Substantia nigra (tissue), 51 donors: ENCODE measurements at places on chromosomes 5 and 9.
A peak's percentile ranks its signal among the peaks of the same experiment; 100 is the strongest.

GRCh38 chr9:1522219-1522767 lies 472.1 kb downstream of the DMRT2 start:
- no peak for DNase-seq

- DNase-seq, result no peak
Measured at GRCh38 chr9:130426883-130427282, 17.9 kb upstream of the ASS1 start.

GRCh38 chr9:36063804-36064447 lies 27.2 kb downstream of the RECK start:
- DNase-seq, result no peak

DNA sequence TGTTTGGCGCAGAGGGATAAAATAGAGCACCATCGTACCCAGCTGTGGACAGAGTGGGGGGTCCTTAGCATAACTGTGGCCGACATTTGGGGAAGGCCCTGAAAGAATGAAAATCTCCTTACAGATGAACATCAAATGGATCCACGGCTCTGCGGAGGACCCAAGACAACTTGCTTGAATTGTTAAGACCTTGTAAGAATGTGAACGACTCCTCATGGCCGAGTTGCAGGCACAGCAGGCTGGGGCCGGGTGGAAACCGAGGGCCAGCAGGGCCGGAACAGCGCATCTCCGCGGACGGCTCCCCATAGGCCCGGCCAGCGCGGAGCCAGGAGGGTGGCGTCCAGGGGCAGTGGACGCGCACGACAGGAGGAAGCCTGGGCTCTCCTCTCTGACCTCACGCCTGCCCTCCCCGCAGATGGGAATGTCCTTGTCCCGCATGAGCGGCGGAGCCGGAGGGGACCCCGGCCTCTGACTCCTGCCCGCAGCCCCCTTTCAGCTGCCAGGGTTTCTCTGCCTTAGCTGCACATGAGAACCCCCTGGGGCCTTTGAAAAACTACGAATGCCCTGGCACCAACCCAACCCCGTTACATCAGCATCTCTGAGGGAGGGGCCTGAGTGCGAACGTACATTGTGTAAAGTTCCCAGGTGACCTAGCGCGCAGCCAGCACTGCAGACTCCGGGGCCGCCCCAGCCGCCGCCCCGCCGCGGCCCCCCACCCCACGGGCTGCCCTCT lies 36.2 kb upstream of the PTCH1 start:
- DNase-seq, result peak; percentile 11

GRCh38 chr5:107402434-107403227 lies 268.1 kb downstream of the EFNA5 start:
- DNase-seq, result no peak

DNA sequence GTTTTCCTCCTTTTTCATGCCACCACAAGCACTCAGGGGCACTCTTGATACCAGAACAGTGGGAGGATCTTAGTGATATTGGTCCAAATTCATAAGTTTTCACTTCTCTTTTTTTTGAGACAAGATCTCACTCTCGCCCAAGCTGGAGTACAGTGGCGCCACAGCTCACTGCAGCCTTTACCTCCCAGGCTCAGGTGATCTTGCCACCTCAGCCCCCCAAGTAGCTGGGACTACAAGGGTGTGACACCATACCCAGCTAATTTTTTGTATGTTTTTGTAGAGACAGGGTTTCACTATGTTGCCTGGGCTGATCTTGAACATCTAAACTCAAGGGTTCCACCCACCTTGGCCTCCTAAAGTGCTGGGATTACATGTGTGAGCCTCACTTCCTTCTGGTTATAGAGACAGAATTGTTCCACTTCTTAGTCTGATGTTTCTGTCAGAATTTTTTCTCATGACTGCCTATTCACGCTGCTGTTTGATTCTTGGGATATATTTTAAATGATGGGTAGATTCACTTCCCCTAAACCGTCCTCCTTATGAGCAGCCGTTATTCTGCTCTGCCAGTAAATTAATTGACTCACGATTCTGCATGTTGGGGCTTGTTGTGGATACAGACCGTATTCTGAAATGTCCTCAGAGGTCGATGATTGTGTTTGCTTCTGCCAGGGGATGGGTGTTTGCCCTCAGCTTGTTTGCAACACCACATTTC lies 30.8 kb downstream of the MTAP start:
- no peak for DNase-seq

DNA sequence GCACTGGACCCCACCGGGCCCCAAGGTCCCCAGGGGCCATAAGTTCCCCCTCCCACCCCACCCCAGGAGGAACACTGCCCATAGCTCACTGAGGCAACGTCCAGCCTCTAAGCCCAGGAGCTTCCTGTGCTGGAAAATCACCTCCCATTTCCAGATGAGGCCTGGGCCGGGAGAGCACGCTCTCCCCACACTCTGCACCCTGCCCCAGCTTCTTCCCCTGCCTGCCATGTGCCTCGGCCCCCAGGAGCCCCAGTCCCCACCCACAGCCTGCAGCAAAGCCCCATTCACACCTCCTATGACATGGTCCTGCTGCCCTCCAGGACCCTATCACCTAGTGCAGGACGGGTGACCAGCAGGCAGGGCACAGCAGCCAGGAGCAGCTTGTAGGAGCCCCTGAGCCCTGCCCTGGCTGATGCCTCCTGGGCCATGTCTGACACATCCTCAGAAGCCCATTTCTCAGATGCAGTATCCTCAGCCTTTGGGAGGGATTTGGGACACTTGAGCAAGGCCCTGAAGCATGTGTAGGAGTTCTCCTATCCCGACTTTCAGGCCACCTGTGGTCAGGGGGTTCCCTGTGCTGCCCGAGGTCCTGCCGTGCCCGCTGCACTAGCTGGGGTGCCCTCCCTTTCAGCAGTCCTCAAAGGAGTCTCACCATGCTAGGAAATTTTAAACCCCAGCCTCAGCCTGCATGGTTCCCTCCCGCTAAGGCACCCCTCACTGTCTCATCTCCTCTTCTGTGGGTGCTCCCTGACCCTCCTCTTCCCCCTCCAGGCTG lies 119.4 kb upstream of the FOXD4L5 start:
- DNase-seq, result no peak

- DNase-seq, result no peak
Measured at GRCh38 chr9:99488131-99489059, 266.3 kb downstream of the SEC61B start.

GRCh38 chr5:112025757-112026156 lies 268.8 kb upstream of the NREP start:
- no peak for DNase-seq

DNA sequence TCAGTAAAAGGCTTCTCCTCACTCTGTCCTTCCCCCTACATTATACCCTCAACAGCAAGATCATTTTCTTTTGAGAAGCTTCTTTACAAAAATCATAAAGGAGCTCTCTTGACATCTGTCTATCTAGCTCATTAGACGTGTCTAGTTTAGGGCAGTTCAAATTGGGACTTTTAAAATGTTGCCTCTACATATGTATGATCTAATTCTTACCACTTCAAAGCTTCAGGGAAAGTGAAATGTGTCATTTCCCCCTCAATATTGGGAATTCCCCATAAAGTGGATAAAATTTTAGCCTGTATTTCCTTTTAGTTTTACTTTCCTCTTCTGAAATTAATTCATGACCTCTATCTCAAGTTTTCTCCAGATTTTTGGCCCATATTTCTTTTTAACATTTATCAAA lies 323.7 kb downstream of the ARRDC3 start:
- DNase-seq, result no peak

GRCh38 chr9:121963528-121963995 lies 129.5 kb downstream of the TTLL11 start:
- DNase-seq, result no peak

DNA sequence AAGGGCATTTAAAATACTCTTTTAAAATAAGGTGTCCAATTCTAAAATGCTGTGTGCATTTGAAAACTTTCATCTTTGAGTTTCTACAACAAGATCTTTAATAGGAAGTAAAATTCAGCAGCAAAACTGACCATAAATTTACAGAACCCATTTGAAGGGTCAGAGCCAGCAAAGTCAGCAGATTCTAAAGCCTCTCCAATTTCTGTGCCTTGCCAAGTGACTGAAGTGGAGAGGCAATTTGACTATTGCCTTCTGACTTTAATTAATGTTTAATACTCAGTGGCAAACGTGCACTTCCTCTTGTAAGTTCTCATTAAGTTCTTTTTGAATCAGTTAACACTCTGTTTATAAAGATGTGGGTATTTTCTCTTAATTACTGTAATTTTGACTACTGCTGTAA lies 155.2 kb downstream of the BAAT start:
- DNase-seq, result no peak

- no peak for DNase-seq
Measured at GRCh38 chr5:56207537-56207936, 25.6 kb downstream of the ANKRD55 start.

DNA sequence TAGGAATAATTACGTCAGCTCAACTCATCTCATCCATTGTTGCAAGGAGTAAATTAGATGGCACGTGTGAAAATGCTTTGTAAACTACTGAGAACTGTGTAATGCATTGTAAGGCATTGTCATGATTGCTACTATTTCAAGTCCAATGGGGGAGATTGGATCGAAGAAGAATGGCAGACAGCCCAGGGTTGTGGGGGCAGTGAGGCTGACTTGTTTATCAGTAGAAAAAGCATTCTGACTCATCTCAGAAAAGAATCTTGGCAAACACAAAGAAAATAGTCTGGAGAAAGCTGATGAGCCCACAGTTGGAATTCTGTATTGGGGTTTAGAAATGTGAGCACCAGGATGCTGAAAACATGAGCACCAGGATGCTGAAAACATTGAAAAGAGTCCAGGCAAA lies 28.0 kb upstream of the DAP start:
- no peak for DNase-seq

- DNase-seq, result peak; percentile 92
Measured at GRCh38 chr5:177351392-177352329, at the start of gene LMAN2. TSS of gene LMAN2 (minus strand) at chr5:177351668. CDS start at chr5:177351647, 21 bp downstream.

DNA sequence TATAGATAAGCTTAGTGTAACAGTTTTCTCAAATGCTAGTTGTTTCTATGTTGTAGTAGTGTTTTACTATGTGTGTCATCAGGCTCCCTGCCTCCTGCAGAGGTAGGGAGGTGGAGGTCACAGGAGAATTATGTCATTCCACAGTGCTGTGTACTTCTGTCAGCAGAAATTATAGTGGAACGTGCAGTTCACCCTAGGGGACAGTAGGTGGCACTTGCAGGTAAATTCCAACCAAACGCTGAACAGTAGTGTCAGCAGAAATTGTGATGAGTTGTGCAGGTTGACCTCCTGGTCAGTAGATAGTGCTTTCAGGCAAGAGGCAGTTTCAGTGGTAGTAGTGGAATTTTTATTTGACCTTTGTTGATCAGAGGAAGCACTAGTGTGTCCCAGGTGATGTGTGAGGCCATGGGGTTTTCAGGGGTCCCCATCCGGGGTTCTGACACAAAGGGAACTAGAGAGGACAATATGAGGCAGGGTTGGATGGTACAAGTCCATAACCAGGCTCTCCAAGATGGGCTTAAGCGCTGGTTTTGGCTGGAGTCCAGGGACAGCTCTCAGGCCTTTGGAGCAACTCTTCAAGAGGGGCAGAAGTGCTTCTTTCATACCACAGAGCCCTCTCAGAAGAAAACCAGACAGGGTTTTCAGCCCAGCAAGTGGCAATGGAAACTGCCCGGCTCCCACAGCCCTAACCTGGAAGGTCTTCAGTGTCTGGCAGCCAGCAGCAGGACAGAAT lies 402.9 kb downstream of the CYLC2 start:
- DNase-seq, result no peak

- no peak for DNase-seq
Measured at GRCh38 chr9:74556685-74557084, 59.5 kb downstream of the RORB start.

GRCh38 chr9:121861501-121862180 lies 210.2 kb downstream of the DAB2IP start:
- peak; percentile 16 for DNase-seq

DNA sequence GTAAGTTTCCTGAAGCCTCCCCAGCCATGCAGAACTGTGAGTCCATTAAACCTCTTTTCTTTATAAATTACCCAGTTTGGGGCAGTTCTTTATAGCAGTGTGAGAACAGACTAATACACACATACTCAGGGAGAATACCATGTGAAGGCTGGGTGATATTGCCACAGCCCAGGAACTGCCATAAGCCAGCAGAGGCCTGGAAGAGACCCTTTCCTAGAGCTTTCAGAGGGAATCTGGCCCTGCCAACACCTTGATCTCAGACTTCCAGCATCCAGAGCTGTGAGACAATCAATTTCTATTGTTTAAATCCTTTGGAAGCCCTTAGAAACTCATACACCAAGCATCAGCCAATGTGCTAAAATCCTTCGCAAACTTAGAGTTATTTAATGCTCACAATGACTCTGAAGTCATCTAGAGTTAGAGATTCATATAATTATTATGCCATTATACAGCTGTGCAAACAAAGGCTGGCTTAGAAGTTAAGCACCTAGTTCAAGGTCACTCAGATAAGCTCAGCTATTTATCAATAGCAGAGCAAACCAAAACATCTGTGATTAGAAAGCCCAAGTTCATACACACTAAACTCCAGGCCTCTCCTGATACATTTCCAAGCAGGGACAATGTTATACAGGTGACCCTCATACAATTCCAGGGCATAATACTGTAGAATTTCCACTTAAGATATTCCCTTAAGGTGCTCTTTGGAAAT lies 531.8 kb upstream of the DAP start:
- no peak for DNase-seq

DNA sequence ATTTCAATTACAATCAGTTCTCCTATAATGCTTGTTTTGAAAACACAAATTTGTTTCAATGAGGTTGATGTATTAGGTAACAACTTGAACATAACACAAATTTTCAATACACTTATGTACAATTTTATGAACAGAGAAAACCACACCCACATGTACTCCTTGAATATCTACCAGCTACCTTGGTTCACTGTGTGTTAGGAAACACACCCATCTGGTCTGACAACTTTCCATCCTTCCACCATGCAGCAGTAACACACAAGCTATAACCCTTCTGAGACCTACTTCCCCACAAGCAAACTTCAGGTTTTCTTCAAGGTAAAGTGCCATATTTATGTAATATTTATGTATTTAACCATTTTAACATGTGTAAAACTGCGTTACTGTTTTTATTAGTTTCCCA lies 36.4 kb upstream of the UBQLN1 start:
- DNase-seq, result no peak

DNA sequence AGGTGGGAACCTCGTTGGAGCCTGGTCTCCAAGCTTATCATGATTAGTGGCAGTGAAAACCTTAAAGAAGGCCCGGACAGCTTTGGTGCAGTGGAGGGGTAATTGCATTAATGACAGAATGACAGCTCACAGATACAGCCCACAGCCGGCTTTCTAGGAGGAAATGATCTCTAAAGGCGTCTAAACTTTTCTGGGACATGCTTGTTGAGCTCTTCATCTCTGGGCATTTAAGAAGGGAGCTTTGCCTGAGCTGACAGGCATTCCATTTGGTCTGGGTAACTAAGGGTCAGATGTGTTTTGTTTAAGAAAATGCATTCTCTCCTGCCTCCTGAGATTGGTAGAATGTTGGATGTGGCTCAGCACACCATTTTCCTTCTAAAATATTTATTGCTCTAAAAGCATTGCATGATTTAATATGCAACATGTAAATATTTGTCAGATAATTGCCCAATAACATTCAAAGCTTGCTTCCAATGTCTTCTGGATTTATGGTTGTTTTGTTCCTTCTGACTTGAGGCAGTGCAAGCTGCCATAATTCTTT lies 4.0 kb downstream of the ANKRD33B start:
- DNase-seq, result no peak

- no peak for DNase-seq
Measured at GRCh38 chr5:151953833-151954232, 29.2 kb upstream of the GLRA1 start.

GRCh38 chr9:21615446-21615845 lies 133.3 kb upstream of the IFNE start:
- DNase-seq, result no peak

- no peak for DNase-seq
Measured at GRCh38 chr5:113053511-113053995, 77.0 kb downstream of the DCP2 start.

GRCh38 chr9:132141948-132142594 lies 19.8 kb upstream of the NTNG2 start:
- DNase-seq, result no peak
